ENCODE measurements at places on chromosomes 3 and 15. TPM values are rescaled to one million over a fixed set of nuclear protein-coding genes. Genes with fewer than 3 reads are reported as not detected.
A peak's percentile ranks its signal among the peaks of the same experiment; 100 is the strongest.

- DNase-seq: no peak
Observed at GRCh38 chr15:27086149-27086548, 115.2 kb downstream of the GABRG3 start.

DNA sequence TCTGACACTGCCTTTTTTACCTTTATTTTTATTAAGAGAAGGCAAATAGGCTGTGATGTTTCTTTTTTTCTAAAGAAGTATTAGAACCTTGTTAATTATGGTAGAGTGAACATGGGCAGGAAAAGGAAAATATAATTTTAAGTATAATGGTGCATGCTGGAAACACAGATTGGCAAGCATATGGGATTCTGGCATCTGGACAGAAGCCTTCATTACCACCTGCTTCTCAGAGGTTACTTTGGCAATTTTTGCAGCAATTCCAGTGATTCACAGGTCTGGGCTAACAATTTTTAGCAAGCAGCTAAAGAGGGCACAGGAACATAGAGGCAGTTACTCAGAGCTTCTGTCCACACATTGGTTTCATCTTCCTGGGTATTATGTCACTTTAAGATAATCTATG, 258.3 kb downstream of the DIPK2A start:
- no peak for DNase-seq

DNA sequence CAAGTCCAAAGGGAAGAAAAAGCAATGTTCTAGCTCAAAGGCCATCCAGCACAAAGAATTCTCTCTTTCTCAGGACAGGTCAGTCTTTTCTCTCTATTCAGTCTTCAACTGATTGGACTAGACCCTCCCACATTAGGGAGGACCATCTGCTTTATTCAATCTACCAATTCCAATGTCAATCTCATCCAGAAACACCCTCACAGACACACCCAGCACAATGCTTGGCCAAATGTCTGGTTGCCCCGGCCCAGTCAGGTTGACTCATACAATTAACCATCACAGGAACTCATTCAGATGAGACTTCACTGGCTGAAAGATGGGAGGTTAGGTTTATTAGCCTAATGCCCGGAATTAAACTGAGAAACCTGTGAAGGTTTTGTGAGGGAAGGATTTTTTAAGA, 32.4 kb downstream of the ACAN start:
- DNase-seq: no peak

DNA sequence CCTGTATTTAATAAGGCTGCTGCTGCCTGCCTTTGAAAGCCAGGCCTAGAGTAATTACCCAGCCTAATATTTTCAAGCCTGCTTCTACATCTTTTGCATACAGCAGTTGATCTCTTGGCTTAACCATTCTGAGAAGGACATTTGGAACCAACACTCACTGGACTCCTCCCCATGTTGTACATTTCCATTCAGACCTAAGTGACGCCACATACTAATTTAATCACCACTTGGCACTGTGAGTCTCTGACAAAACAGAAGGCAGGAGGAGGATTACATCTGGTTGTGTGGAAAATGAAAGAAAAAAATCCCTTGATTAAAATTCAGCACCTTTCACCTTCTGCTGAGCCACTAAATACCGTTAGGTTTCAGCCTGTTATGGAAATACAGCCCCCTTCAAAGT, 102.2 kb upstream of the ARRDC4 start:
- DNase-seq: no peak

DNA sequence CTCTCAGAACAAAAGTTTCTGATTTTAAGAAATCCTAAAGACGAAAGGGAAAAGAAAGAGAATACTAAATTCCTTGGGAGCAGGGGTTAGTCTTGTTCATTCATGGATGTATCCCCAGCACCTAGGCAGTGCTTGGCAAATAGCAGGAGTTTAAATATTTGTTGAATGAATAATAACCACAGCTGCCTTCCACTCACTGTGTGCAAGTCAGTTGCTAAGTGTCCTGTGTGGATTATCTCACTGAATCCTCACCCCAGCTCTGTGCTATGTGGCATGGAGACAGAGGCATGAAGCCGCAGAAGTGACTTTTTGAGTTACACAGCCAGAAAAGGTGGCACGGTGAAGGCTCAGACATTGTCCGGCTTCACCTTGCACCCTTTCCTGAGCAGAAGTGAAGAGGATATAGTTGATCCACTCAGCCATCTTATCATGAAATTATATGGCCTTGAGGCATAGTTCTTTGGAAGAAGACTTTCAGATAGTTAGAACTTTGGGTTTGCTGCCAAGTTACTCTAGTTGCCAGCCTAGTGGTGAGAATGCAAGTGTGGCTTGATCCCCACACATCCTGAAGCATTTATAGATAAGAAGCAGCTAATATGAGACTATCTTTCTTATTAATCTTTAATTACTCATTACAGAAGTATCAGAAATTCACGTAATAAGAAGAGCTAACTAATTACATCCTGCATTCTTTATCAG, 355.5 kb downstream of the LRTM1 start:
- no peak for DNase-seq

The RTP3 gene
- 28.6 TPM for total RNA-seq

- no peak for DNase-seq
Observed at GRCh38 chr3:187946163-187946691, 201.0 kb upstream of the BCL6 start.

DNA sequence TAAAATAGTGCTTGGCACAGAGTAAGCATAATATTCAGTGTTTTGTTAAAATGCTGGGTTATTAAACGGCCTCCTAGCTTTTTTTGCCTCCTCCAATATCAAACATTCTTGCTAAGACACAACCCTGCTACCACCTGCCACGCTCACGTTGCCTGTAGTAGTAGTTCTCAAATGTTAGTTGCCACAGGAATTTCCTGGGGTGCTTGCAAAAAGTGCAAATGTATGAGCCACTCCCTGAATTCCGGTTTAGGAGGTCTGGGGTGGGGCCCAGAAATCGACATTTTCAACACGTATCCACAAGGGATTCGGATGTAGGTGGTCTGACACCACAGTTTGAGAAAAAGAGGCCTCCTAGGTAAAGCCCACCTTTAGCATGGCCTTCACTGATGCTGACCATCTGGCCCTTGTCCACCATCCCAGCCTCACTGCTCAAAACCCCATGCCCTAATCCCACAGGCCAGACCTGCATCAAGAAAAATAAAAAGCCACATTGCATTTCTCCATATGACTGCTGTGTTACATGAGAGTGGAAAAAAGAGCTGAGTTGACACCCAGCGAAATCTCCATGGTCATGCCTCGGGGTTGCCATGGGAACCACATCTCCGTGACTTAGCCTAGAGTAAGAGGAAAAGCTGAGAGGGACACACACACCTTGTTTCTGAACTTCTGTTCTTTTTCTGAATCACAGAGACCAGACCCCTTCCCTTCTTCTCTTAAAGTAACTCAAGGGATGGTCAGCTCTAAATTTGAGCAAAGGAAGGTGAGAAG, 116.4 kb upstream of the HES1 start:
- no peak for DNase-seq

DNA sequence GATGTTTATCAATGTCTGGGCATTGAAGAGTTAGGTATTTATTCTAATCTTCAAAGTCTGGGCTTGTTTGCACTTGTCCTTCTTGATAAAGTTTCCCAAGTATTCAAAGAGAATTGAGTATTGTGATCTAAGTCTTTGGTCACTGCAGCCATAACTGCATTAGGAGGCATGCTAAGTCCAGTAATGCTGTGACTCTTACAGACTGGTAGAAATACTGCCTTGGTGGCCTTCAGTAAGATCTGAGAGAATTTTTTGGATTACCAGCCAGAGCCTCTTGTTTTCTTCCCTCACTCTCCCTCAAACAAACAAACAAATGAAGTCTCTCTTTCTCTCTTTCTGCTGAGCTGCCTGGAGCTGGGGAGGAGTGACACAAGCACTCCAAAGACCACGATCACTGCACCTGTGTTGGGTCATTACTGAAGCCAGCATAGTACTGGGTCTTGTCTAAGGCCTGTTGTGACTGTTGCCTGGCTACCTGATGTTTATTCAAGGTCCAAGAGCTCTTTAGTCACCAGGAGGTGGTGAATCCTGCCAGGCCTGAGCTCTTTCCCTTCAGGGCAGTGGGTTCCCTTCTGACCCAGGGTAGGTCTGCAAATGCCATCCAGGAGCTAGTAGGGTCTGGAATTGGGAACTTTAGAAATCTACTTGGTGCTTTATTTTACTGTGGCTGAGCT, 14.8 kb upstream of the RBP2 start:
- DNase-seq: no peak

DNA sequence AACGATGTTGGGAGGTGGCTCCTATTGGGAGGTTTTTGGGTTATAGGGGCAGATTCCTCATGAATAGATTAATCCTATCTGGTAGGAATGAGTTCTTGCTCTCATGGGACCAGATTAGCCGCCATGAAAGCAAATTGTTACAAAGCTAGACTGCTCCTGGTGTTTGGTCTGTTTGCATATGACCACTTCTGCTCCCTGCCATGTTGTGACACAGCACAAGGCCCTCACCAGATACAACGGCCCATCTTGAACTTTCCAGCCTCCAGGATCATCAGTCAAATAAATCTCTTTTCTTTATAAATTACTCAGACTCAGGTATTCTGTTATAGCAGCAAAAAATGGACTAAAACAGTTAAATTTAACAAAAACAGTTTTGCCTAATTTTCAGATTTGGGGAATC, 34.4 kb downstream of the TRIM42 start:
- no peak for DNase-seq

- no peak for DNase-seq
Observed at GRCh38 chr3:12831301-12831866, 10.0 kb downstream of the RPL32 start.

GRCh38 chr15:81275711-81276392, 48.1 kb downstream of the STARD5 start:
- DNase-seq: no peak

The GOLGA6L9 gene
- total RNA-seq: 0.88 TPM

DNA sequence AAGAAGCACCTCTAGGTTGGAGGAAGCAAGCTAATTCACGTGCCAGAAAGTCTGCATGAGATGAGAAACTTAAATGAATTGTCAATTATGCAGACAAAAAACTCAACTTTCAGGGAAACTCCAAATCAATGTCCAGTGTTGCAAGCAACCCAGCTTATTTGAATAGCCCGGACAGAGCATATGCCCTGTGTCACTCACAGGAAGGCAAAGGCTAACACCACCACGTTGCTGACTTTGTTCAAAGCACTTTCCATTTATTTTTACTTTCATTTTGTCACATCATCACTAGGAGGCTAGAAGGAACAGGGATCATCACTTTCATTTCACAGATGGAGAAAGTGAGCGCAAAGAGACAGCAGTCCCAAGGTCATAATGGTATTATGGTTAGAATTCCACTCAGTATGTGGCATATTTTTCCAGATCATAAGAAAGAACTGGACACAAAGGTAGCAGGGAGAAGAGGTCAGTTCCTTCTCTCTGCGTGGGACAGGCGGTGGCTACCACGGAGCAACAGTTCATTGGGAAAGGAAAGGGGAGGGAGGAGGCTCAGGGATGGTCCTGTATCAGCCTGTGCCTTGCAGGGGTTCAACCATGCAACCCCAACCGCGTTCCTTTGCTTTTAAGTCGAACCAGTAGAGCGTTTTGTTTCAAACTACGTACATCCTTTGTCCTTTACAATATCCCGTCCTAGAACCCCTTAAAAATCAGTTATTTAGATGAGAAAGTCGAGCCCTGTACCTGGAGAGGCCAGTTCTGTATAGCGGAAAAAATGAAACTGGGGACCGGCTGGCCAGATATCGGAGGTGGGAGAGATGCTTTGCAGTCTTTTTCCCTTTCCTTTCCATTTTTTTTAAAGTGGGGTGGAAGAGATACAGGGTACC, 1.1 kb downstream of the HEG1 start:
- peak; percentile 65 for DNase-seq

The CCRL2 gene
- total RNA-seq: 0.55 TPM

DNA sequence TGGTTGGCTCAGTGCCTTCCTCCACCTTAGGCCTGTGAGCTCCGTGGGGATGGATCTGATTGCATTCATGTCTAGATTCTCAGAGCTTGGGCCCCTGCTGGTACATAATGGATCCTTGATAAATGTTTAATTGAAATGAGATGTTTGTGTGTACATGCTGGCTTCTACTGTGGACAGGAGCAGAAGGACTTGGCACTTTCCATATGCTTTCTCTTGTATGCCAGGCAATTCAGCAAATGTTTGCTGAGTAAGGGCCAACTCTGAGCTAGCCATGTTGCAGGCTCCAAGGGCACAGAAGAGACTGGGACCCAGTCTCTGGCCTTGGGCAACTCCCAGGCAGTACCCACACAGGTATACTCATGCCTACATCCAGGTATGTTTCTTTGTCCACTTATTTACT, 67.0 kb downstream of the RAB11A start:
- DNase-seq: no peak

- no peak for DNase-seq
Observed at GRCh38 chr3:42096796-42097565, 5.8 kb downstream of the TRAK1 start.

The SH3BP5 gene
- 10.5 TPM for total RNA-seq

DNA sequence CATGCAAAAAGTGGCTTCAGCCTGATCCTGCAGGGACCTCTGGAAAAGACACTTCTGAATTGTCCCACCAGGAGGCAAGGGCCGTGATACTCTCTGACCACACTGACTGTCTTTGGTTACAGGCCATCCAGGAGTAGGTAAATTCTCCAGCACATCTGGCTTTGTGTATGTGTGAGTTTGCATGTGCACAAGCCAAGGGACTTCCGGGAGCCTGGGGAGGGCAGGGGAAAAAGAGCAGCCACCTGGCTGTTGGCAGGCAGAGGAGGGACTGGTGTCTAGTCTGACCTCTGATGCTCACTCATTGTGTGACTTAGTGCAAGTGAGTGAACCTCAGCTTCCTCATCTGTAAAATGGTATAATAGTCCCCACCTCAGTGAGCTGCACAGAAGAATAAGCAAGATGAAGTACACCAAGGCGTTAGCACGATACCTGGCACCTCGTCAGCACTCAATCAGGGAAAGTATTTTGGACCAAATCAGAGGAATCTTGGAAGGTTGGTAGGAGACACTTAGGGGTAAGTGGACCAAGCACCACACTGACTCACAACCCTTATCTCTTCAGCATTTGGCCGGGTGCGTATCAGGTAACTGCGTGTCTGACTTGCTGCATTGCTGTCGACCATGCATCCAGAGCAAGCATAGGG, 19.1 kb downstream of the KLHL6 start:
- DNase-seq: no peak

GRCh38 chr15:51097553-51098330, 3.0 kb upstream of the TNFAIP8L3 start:
- no peak for DNase-seq

GRCh38 chr3:4079339-4080195, 223.6 kb upstream of the SETMAR start:
- no peak for DNase-seq

DNA sequence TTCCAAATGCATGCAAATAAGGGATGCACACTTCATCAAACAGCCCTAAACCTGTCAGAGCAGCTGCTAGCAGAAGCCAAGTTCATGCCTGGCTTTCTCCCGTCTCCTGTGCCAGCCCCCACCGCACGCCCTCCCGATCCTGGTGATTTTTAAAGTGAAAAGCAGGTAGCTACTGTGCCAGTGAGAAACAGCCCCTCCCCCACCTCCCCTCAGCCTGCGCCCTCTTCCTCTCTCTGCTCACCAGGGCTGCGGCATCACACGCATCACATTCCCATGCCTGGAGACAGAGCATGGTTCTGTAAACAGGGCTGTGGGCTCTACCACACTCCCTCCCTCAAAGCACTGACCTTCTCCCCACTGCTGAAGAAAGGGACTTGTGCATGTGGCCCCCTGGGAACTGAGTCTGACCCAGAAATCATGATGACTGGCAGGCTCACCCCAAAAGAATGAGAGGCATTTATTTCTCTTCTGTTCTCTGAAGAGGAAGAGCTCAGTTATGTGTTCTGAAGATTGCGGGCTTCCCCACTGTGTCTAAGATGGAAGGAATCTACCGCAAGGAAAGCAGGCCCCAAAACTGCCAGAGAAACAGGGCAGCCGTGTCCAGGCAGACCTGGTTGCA, 14.5 kb upstream of the SLC6A1 start:
- DNase-seq: no peak

All from left lobe of liver (tissue), 2 donors.